Stimulated activated CD8-positive, alpha-beta memory T cell treated with anti-CD3 and anti-CD28 coated beads, Interleukin-7, amount 100 ng/mL, for 4 hours (primary cell): ENCODE measurements at places on chromosomes 3 and 15.
A peak's percentile ranks its signal among the peaks of the same experiment; 100 is the strongest.

DNA sequence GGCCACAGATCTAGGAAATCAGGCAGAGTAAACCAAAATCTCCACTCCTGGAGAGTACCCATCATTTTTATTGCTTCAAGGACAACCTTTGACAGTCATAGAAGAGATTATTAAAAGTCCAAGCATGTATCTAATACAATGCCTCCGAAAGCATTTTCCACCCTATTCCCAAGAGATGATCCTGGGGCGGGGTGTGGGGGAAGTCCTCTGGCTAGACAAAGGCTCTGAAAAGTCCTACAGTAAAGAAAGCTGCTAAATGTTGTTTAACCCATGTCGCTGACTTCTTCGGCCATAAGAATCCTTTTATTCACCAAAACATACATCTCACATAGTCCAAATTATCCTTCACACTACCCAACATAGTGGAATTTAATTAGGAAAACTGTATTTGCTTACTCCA, 115.7 kb upstream of the STT3B start:
- no peak for DNase-seq

DNA sequence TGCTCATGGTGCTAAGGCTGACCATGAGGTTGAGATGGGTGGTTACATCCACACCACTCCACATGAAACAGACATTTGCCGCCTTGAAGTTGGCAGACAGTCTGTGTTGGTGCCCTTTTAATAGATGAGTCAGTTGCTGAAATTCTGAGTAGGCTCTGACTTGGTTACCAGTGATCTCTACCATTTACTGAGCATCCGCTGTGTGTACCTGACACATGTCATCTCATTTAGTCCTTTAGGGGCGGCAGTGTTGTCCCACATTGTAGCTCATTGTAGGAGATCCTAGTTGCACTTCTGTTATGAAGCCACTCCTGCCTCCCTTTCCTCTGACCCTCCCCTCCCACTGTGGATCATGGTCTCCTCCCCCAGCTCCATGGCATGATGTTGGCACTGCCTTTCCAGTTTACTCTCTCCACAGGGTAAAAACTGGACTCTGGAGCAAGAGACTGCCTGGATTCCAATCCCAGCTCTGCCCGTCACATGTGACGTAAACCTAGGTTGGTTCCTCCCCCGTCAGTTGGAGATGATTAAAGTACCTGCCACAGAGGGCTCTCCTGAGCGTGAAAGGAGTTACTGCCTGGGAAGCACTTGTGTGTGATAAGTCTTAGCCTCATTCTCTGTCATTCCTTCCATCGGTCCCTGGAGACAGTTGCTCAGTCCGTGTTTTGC, 21.6 kb downstream of the SLCO3A1 start:
- DNase-seq, result no peak

DNA sequence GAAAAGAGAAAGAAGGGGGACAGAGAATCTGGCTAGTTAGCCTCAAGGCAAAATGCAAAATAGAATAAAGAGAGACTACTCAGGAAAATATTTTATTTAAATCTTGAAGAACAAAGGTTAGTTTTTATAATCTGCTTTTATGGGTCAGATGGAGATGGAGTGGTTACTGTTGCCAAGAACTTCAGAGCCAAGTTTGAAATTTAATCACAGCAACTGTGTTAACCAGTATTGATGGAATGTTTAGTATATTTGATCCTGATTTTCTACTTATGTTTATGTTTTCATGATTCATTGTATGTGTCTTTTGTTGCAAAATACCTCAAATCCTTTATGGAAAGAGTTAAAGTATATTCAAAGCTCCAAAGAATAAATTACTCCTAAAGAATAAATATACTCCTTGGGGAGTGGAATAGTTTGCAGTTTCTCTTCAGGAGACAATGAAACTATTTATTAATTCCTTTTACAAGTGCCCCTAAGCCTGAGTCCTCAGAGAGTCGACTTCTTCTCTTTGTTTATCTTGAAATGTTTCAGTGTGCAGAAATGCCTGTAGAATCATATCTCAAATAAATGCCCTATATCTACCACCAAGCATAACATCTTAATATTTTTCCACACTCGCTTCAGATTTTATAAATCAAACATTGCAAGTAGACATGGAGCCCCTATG, 60.9 kb upstream of the THSD4 start:
- no peak for DNase-seq

- DNase-seq, result peak; percentile 36
These were observed 43.9 kb upstream of the RYK start for GRCh38 chr3:134294302-134295280.

- peak; percentile 51 for DNase-seq
These were observed 2.8 kb upstream of the ISG20 start for GRCh38 chr15:88636050-88636449.
